ENCODE measurements at places on chromosomes 2 and 18. TPM values are rescaled to one million over a fixed set of nuclear protein-coding genes. Genes with fewer than 3 reads are reported as not detected.

GRCh38 chr2:105143467-105144151 lies 97.9 kb upstream of the GPR45 start:
- DNase-seq, result no peak

- no peak for DNase-seq
Observed at GRCh38 chr2:217798743-217799562, 203.8 kb downstream of the TNS1 start.

DNA sequence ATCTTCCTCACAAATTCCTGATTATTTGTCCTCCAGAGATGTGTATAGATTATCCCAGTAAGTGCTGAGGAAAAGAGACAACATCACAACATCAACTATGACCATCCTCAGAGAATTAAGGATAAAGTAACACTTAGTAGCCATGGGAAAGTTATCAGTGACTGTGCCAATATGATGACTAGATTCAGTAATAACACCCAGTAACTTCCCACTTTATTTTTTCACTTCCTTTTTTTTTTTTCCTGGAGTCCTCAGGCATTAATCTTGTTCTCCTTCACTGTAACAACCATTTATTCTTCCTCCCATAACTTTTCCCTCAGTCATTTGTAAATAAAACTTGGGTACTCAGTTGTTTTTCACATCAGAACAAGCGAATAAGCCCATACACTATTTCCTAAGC lies 16.7 kb upstream of the PID1 start:
- no peak for DNase-seq

DNA sequence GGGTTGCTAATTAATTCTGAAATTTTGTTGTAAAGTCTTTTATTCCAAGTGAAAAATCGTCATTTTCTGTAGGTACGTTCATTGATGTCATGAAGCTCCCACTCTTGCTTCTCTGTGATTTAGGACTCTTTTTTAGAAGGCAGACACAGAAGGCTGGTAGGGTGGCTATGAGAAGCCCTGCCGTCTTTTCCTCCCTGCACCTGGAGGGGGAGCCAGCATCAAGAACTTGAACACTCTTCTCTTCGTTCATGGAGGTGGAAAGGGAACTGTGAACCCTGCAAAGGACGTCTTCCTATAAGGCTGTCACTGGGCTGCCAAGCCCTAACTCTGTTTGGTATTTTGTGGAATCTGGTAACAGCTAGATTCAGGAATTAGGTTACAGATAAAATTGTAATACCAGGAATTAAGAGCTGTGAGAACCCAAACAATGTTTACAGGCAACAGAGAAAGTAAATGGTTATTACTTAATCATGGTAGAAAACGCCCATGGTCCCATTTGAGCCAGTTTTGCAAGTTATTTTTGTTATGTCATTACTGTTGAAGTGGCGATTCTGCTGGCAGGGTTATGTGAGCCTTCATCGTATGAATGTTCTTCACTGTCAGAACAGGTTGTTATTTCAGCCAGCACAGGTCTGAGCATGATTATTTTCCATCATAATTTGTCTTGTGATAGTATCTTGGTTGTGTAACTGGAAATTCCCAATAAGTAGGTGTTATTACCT lies 112.2 kb downstream of the OSBPL6 start:
- peak; percentile 71 for DNase-seq

Gene RAB17
- total RNA-seq, result 50.9 TPM

DNA sequence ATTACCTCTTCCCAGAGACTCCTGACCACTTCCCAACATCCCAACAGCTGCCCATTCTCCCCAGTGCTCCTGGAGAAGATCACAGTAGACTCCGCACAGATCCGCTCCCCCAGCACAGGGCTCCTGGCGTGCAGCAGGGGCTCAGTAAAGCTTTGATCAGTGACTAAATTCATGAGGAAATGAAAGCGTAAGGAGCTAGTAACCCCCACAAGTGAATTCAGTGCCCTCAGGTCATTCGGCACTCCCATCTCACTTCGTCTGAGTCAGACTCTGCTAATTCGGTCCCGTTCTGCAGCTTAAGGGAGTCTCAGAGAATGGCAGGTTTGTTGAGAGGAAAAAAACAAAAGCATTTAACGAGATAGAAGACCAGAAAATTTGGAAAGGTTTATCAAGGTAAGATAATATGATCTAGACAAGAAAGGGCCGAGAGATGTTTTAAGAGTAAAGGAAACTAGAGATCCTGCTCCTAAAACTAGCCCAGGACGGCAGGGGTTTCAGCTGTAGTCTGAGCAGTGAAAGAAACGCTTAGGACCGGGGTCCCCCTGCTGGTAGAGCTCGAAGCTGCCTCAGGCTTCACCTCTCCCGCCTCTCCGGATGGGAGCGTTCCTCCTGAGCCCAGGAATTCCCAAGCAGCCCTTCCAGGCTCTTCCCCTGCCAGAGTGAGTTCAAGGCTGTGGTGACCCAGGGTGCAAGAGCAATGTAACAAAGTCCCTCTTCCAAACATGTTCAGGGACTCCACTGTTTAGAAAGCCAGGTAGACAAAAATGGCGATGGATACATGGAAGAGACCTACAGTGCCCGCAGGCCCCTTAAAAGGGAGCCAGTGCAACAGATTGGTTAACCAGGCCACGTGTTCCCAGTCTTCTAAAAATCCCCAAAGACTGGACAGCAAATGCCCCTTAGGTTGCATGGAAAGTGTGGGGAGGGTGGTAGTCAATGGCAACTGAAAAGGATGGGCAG lies 127.3 kb downstream of the DNER start:
- peak; percentile 87 for DNase-seq

DNA sequence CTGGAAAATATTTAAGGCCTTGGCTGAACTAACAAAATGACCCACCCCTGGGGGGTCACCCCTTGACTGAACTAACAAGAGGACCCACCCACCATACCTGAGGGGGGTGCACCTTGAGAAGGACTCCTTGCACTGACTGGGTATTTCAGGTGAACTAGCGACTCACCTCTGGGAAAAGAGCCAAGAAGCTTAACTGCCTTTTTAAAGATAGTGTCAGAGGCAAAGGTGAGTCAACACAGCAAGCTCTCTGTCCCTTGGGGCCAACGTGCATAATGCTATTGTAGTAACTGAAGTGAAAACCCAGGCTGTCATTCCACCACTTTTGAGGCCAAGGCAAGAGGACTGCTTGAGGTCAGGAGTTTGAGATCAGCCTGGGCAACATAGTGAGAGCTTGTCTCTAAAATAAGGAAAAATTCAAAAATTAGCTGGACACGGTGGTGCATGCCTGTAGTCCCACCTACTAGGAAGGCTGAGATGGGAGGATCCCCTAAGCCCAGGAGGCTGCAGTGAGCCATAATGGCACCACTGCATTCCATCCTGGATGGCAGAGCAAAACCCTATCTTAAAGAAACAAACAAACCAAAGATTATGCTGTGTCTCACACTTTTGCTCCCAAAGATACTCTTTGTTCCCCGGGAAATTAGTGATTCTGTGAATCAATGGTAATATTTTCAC lies 36.4 kb upstream of the ZCCHC2 start:
- no peak for DNase-seq

DNA sequence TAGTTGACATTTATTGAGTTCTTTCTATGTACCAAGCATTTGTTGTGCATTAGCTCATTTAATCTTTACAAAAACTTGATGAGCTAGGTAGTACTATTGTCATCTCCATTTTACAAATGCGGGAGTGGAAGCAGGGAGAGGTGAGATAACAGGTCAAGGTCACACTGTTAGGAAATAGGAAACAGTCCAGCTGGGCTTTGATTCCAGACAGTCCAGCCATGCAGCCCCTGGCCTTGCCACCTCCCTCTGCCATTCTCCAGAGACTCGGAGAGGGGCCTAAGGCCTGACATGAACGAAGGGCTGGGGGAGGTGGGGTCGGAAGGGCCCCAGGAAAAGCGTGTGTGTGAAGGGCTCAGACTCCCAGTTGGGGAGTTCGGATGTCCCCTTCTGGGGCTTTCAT lies 55.6 kb downstream of the ODC1 start:
- no peak for DNase-seq

- DNase-seq, result no peak
Observed at GRCh38 chr2:234880551-234881211, 71.1 kb upstream of the SH3BP4 start.

Gene GKN2
- total RNA-seq, result 77.2 TPM

DNA sequence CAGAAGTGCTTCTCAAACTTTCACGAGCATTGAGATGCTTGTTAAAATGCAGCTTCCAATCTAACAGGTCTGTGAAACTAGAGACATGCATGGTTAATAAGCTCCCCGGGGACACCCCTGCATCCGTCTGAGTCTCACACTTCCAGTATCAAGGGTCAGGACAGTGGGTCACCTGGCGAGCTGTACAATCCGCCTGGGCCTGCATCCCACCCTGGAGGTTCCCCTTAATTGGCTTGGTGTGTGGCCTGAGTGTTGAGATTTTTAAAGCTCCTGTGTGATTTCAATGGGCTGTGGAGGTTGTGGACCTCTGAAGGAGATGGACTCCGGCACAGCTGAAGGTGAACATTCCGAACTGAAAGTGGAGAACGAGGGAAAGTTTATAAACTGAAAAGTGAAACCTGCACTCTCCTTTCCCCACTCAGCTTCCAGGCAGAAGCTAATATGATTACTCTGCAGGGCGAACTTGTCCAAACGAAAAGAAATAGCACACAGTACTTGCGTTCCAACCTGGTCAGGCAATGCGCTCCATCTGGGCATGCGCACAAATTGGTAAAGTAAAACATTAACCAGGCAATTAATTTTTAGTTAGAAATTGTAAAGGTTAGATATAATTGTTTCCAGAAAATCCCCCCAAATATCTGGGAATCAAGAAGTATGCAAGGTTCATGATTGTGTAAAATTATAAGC lies 191.7 kb upstream of the ALKAL2 start:
- DNase-seq, result no peak

Gene SMIM21
- total RNA-seq, result not detected

GRCh38 chr2:15940661-15941480 lies 521 bp downstream of the MYCN start:
- no peak for DNase-seq

DNA sequence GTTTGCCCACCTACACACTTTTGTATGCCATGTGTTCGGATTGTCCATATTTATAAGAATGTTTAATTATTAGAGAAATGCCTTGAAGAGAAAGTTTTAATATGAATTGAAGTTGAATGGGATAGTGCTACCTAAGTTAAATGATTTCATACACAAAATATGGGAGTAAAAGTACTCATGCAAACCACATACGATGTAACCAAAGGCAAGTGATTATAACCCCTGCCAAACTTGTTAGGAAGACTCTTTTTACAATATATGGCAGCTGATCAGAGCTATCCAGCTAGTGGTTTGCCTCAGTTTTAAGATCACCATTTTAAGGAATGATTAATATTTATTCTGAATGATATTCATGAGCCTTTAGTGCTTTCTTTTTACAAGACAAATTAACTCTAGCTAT lies 106.7 kb downstream of the MYO1B start:
- DNase-seq, result no peak

DNA sequence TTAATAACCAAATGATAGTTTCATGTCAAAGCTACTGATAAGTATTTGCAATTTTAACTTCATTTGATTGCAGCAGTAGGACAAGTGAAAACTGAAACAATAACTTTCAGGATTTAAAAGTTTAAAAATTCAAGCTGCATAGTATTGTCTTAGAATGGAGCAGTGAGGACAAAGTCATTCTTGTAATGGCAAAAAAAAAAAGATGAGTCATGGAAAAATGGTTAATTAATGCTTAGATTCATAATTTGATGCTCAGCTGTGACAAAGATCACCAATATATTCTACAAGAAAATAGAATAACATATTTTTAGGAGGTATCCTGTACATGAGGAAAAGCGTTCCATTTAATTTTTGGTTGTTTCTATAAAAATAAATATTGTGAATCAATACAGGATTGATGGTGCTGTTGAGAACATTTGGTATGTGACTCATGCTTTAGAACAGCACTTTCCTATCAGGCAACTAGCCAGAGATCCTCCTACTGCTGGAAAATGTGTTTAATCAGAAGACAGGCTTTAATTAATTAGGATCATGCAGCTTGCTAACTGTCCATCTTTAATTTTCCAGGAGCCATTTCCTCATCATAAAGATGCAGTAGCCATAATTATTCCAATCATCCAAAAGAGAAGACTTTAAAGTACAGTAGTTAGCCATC lies 239.0 kb upstream of the MMADHC start:
- no peak for DNase-seq

DNA sequence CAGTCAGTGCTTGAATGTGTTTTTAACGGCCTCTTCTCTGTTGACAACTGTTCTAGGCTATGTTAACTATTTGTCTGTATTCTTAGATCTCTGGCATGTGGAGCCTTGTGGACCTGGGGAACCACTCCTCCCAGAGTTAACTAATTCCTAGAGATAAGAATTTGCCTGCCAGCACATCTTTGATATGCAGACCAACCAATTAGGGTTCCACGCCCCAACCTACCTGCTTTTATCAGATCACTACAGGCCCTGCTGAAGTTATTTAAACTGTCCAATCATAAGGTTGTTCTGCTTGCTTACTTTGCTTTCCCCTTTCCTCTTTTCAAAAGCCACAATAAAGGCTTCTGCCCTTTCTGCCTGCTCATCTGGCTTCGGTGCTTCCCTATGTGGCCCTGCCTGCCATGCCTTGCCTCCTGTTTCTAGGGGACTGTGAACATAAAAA lies 8.5 kb upstream of the CYBRD1 start:
- DNase-seq, result no peak

Measured in upper lobe of right lung (tissue), 1 donor.